ENCODE measurements at places on chromosomes 7 and 10.
A peak's percentile ranks its signal among the peaks of the same experiment; 100 is the strongest.

DNA sequence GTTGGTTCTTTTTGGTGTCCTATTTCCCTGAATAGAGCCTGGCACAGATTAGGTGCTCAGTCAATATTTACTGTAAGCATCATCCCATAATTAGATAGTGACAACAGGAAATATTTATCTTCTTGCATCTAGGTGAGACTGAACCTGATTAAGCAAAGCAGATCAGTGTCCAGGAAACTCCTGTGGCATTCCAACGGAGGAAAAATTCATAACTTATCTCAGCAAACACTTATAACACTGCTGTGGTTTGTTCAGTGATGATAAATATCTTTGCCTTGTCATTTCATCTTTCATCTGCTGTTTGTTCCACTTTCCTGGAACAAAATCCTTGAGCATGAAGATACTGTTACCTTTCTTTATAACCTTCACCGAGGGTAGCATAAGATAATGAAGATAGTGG, 1160.3 kb upstream of the AUTS2 start:
- no peak overlapping the region for H3K27ac ChIP-seq
- no peak overlapping the region for H3K4me3 ChIP-seq
- no peaks in the 10 kb centered on the region for H3K36me3 ChIP-seq
- H3K4me1 ChIP-seq: no peaks in the 10 kb centered on the region
- no peaks in the 10 kb centered on the region for H3K27me3 ChIP-seq
- DNase-seq: no peak

DNA sequence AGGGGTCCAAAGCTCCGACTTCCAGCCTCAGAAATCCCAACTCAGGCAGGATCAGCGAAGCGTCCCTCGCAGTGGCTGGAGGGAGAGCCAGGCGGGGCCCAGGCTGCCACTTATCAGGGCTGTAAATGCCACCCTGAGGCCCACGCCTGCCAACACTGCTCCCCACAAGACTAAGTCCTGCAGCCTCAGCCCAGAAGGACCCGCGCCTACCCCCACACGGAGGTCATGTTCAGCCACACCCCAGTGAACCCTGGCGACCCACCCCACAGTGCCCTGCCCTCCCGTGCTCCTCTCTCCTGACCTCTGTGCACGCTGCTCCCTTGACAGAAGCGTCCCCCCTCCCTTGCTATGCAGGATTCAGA, 3.2 kb downstream of the PSMG3 start:
- H3K4me3 ChIP-seq: no peak overlapping the region
- DNase-seq: no peak
- no peaks in the 10 kb centered on the region for H3K27me3 ChIP-seq
- peaks cover 14% of the 10 kb centered on the region for H3K4me1 ChIP-seq

DNA sequence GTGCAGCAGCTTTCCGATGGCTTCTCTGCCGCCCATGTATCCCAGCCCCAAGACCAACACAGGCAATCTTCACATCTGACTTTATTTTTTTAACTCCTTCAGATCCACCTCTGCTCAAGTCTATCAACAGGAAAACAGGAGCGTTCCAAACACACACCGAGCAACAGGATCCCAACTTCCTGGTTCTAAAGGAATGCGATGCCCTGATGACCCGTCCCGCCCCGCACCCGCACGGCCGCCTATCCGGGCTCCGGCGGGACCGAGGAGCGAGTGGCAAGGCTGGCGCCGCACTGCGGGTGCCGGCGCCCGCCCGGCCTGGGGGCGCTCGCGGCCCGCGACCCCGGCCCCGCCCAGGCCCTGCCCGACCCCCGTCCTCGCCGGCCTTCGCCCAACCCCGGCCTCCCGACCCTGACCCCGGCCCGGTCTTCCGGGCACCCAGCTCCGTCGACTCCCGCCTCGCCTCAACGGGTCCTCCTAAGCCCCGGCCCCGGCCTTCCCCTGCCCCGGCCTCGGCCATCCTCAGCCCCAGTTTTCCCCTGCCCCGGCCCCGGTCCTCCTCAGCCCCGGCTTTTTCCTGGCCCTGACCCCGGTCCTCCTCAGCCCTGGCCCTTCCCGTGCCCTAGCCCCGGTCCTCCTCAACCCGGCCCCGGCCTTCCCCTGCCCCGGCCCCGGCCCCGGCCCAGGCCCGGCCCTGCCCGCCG, 730 bp downstream of the LARP4B start:
- no peaks in the 10 kb centered on the region for H3K27me3 ChIP-seq
- peak; percentile 57 for DNase-seq
- no peaks in the 10 kb centered on the region for H3K4me1 ChIP-seq
- H3K4me3 ChIP-seq: peak overlapping the region; percentile 93
- no peaks in the 10 kb centered on the region for H3K36me3 ChIP-seq

DNA sequence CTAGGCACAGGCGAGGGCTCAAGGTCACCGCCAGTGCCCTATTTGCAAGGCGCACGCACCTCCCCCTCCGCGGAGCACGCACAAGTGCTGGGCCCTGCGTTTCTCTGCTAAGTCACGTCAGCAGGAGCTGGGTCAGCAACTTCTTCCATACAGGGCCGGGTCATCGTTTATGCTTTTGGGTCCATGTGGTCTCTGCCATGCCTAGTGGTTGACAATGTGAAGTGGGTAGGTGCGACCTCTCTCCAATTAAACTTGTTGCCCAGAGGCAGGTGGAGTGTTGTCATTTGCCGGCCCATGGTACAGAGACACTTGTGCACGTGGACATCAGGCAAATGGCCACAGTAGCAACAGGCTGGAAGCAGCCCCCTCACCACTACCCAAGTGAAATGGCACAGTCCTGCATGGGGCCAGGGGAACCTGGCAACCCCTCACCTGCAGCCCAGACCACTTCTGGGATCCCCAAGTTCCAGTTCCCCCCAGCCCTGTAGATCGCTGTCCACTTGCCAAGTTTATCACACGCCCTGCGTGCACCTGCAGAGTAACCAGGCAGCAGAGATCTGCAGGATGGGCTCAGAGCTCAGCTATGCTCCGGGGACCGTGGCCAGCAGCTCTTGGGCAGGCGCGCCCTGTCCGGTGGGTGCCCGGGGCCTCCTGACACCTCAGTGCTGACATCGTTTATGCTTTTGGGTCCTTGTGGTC, 86.1 kb upstream of the PPP2R2D start:
- H3K27ac ChIP-seq: no peak overlapping the region
- H3K27me3 ChIP-seq: no peaks in the 10 kb centered on the region
- H3K36me3 ChIP-seq: no peaks in the 10 kb centered on the region
- peak; percentile 14 for DNase-seq
- H3K4me1 ChIP-seq: no peaks in the 10 kb centered on the region

DNA sequence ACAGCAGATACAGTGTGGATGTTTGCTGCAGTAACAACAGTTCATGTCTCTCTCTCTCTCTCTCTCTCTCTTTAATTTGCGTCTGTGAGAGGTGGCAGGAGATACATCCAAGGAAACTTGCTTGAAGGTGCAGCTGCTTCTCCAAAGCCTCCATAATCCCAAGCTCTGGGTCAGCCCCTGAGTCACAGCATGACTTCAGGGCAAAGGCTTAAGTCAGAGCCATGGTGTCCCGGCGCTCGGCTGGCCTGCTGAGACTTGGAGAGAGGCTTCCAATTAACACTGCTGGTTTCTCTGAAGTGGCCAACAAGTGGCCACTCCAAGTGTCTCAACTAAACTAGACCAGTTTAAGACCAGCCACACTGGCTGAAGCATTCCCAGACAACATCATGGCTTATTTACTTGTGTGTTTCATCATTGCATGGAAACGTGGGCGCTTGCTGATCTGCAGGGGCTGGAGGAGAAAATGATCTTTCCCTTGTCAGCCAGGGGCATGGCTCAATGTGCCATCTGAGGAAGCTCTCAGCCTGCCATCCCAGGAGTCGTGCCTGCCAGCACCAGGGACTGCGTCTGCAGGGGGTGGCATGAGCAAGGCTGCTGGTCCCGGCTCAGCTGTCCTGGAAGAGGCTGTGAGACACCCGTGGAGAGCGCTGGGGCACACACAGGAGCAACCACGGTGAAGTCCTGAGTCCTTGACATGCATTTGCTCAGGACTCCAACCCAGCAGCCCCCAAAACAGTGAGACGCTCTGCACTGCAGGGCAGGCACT, 254.2 kb downstream of the COBL start:
- no peak overlapping the region for H3K4me3 ChIP-seq
- no peaks in the 10 kb centered on the region for H3K4me1 ChIP-seq
- no peak overlapping the region for H3K27ac ChIP-seq
- H3K27me3 ChIP-seq: no peaks in the 10 kb centered on the region

DNA sequence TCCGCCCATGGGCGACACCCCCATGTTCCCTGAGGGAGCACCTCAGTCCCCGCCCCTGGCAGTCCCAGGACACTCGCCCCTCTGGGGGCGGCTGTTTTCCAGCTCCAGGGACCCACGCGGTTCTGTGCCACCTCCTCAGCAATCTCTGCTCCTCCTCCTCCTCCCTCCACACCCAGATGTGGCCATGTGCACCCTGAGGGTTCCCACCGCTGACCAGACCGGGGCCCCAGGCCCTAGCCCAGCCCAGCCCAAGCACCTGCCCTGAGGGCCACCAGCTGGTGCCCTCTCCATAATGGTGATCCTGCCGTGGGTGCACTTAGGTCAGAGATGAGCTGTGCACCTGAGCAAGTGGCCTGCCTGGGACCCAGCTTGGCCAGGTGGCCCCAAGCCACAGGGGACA, 25.1 kb downstream of the AP5Z1 start:
- no peaks in the 10 kb centered on the region for H3K36me3 ChIP-seq
- no peak overlapping the region for H3K27ac ChIP-seq
- H3K4me3 ChIP-seq: no peak overlapping the region
- H3K4me1 ChIP-seq: no peaks in the 10 kb centered on the region
- H3K27me3 ChIP-seq: no peaks in the 10 kb centered on the region

- no peak overlapping the region for H3K4me3 ChIP-seq
- H3K4me1 ChIP-seq: no peaks in the 10 kb centered on the region
- DNase-seq: no peak
- no peaks in the 10 kb centered on the region for H3K36me3 ChIP-seq
- no peak overlapping the region for H3K27ac ChIP-seq
- no peaks in the 10 kb centered on the region for H3K27me3 ChIP-seq
Observed at GRCh38 chr7:147245274-147245673, 1128.7 kb downstream of the CNTNAP2 start.

DNA sequence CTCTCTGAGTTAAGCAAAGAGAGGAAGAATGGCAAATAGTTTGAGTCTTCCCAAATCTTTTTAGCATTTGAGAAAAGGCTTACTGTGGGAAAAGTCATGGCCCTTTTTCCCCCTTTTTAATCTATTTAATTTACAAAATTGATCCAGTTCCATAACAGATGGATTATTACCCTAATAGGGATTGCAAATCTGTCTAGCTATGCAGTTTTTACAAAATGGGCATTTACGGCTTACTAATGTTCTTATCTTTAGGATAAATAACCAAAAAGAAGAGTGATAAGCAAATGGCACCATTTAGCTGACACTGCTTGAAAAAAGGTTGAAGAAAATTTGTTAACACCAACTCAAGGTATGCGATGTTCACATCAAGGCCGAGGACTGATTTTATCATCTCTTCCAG, 169.7 kb downstream of the SKAP2 start:
- no peaks in the 10 kb centered on the region for H3K4me1 ChIP-seq
- H3K27me3 ChIP-seq: no peaks in the 10 kb centered on the region
- H3K36me3 ChIP-seq: no peaks in the 10 kb centered on the region

DNA sequence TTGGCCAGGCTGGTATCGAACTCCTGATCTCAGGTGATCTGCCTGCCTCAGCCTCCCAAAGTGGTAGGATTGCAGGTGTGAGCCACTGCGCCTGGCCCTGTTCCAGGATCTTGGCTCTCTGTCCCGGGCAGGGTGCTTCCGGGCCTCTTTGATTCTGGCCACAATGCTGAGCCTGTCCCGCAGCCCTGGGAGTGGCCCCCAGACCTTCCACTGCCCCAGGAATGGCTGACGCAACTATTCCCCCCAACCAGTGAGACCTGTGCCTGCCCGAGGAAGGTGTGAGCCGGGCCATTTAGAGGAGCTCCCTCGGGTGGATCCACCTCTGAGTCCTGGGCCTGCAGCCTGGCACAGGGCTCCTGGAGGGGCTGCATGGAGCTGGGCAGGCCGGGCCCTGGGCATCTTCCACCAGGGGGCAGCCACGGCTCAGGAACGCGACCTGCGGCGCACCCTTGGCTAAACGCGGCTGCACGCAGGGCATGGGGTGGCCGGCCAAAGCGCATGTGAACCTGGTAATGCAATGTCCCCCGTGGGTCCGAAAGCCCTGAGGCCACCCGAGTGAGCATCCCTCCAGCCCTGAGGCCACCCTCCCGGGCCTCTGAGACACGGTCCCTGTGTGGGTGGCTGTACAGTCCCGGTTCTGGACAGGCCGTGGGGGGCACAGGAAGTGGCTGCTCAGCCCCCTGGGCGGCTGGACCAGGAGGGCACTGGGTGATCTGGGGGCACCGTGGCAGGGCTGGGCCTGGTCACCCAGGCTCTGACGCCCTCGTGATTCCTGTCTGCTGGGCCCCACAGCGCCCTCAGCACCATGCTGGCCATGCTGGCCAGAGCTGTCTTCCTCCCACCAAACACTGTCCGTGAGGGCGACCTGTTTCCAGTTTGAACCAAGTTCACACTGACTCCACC, 24.8 kb downstream of the GRIFIN start:
- H3K36me3 ChIP-seq: no peaks in the 10 kb centered on the region
- H3K27me3 ChIP-seq: no peaks in the 10 kb centered on the region
- DNase-seq: peak; percentile 84
- H3K4me1 ChIP-seq: no peaks in the 10 kb centered on the region
- no peak overlapping the region for H3K27ac ChIP-seq

- no peaks in the 10 kb centered on the region for H3K4me1 ChIP-seq
- no peaks in the 10 kb centered on the region for H3K27me3 ChIP-seq
- H3K4me3 ChIP-seq: no peak overlapping the region
- H3K36me3 ChIP-seq: no peaks in the 10 kb centered on the region
- no peak for DNase-seq
Observed at GRCh38 chr10:118501171-118501570, 94.3 kb downstream of the PRLHR start.

- no peaks in the 10 kb centered on the region for H3K27me3 ChIP-seq
- H3K36me3 ChIP-seq: no peaks in the 10 kb centered on the region
- peaks cover 4% of the 10 kb centered on the region for H3K4me1 ChIP-seq
- DNase-seq: no peak
- H3K27ac ChIP-seq: no peak overlapping the region
- no peak overlapping the region for H3K4me3 ChIP-seq
Observed at GRCh38 chr7:112079673-112080072, 126.5 kb downstream of the DOCK4 start.

DNA sequence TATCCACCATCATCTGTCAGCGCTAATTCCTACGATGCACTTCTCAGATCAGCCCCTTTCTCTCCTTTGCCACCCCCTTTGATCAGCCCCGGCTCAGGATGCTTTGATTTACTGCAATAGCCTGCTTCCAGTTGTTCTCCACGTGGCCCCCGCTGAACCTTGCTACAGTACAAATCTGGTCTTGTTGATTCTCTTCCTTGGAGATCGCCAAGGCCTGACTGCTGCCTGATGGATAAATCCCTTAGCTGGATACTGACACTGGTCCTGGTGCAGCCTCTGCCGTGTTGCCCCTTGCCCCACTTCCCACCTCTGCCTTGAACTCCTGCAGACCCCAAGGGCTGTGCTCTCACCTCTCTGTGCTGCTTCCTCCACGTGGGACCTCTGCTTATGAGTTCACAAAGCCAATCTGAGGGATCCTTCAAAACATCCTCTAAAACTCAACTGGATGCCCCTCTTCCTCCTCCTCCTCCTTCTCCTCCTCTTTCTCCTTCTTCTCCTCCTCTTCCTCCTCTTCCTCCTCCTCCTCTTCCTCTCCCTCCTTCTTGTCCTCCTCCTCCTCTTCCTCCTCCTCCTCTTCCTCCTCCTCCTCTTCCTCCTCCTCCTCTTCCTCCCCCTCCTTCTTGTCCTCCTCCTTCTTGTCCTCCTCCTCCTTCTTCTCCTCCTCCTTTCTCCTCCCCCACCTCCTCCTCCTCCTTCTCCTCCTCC, 15.3 kb downstream of the PLXNA4 start:
- no peaks in the 10 kb centered on the region for H3K36me3 ChIP-seq
- no peak for DNase-seq
- no peak overlapping the region for H3K4me3 ChIP-seq
- no peak overlapping the region for H3K27ac ChIP-seq

GRCh38 chr7:137146552-137147337, 196.8 kb downstream of the PTN start:
- no peak for DNase-seq
- H3K27ac ChIP-seq: no peak overlapping the region
- H3K36me3 ChIP-seq: no peaks in the 10 kb centered on the region
- H3K4me3 ChIP-seq: no peak overlapping the region
- no peaks in the 10 kb centered on the region for H3K27me3 ChIP-seq
- no peaks in the 10 kb centered on the region for H3K4me1 ChIP-seq

Data from breast epithelium (tissue), 4 donors.